Substantia nigra (tissue), 51 donors: ENCODE measurements at places on chromosomes 2 and 18.

DNA sequence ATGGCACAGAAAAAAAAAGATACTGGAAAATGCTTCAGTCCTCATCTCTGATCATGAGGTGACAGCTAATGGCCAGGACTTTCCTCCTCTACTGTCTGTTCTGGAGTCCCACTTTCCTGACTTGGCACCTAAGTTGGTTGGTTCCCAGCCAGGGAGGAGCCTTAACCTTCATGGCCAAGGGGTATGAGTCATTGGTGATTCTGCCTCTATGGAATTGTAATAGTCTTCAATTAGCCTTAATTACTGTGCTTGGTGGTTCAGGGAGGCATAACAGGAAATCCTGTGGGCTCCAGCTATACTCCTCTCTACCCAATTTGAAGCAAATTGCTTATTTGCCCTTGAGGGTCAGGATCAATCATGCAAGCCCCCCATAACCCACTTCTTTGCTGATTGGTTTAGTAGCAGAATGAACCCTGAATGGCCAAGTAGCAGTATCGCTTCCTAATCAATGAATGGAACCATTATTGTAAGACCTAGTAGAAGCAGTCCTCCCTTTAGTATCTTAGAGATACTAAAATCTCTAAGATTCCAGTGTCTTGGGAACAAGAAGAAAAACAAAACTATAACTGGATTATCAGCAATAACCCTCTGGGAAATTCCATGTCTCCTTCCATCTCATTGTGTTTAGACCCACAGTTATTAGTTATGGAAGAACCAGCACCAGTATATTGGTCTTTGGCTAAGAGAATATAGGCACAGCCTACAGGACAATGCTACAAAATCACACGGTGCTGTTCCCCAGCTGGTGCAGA lies 109.0 kb downstream of the COL6A3 start:
- no peak for DNase-seq

DNA sequence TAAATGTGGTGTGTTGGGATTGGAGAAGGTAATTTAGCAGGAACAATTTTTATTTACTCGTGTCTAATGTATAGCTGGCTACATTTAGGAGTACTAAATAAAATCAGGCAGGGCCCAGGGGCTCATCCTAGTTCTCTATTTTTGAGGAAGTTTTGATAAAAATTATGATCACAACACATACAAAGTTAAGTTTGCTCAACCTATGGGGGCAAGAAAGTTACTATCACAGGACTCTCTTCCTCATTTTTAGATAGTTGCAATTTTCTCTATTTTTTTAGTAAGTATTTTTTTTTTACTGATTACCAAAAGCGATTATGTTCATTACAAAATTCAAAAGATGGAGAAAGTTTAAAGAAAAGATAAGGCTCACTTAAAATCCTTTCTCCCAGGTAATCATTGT lies 60.0 kb upstream of the RPE start:
- DNase-seq, result no peak

GRCh38 chr18:5475267-5475666 lies 68.5 kb downstream of the EPB41L3 start:
- DNase-seq, result no peak

GRCh38 chr2:38653715-38654527 lies 12.0 kb upstream of the GALM start:
- DNase-seq, result no peak

DNA sequence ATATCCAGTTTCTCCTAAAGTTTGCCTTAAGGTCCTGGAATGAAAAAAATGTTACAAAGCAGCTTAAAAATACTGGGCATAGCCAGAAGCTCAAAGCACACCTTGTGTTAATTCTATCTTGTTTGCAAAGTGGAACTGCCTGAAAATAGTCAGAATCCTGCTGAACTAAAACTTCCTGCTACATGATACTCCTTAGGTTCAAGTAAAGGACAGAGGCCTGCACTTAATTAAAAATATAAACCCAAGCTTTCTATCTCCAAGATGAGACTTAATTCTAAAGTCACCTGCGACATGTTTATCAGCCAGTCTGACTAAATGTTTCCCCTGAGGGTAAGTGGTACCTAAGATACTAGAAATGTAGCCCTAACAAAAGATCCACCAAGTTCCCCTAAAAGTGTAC lies 103.4 kb downstream of the CHST9 start:
- DNase-seq, result no peak

DNA sequence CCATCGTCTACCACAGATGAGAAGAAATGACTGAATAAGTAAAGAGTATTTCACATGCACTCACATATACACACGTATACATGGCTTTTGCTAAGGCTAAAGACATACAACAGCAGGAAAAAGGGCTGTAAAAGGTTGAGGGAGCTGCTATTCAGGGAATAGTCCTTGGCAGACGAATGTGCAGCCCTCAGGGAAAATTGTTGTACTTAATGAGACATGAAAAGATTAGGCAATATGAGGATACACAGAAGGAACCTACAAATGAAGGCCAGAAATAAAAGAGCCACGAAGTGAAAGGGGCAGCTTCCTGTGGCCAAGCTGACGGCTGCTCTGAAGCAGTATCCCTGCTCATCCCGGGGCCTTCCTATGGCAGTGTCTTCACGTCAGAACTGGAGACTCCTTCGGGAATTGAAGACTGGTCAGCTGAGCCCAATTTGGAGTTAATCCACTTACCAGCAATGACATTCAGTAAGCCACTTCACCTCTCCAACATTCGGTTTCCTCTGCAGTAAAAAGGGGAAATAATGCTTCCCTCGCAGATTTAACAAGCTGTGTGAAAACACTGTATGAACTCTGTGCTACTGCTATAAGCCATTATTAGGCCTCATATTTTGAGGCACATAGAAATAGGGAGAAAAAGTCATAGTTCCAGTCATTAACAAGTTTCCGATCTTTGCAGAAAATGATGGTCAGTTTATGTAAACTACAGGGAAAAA lies 221.8 kb downstream of the STK39 start:
- DNase-seq, result no peak

DNA sequence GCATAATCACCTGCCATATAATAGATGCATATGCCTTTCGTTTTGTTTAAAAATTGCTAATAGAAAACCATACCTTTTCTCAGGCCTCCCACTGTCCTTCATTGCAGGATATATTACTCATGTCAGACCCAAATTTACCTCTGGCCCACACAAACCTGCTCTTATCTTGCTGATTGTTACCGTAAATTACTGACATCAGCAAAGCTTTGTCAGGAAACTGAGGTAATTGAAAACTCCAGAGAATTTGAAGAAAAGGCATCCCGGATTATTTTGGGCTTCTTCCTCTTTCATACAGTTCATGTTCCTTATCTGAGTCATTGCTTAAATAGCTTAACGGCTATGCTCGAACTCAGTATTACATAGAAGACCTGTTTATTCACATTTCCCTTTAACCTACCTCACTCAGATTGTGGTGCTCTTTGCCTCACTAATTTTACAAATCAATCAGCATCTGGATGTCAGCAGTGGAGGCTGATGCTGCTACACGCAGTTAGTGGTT lies 145.7 kb downstream of the ZEB2 start:
- no peak for DNase-seq

DNA sequence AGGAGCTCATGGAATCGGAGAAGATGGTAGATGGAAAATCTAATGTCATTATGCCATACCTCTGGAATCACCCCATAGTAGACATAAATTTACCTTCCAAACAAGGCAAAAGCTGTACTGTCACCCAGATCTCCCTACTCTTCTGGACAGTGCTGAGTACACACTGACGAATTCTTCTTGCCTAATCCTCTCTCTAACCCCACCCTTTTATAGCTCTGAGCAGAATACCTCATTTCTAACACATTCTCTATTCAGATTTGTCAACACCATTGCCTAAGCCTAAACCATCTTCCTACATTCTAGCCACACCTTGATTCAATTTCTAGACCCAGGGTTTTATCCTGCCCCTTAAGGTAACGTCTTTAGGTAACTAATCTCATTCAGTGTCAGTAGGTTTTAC lies 321.0 kb upstream of the NRP2 start:
- DNase-seq, result no peak

DNA sequence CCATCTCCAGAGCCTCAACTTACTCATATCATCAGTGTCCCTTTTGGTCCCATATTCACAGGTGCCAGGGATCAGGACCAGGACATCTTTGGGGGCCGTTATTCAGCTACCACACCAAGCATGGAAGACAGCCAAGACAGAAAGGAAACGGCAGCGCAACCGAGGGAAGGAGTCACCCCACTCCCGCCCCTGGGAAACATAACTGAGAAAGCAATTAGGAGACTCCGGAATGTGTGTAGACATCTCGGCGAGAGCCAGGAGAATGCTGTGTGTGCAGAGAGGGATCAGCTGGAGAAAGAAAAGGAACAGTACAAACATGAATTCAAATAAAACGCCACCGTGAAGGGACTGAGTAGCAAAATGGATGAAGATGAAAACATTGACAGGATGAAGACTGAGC lies 13.4 kb upstream of the BOK start:
- no peak for DNase-seq

GRCh38 chr2:671787-672605 lies 5.2 kb downstream of the TMEM18 start:
- DNase-seq, result no peak
